ENCODE measurements at places on chromosomes 11 and 22.

GRCh38 chr22:46162285-46162684 lies 12.0 kb downstream of the PPARA start:
- no peak for DNase-seq

DNA sequence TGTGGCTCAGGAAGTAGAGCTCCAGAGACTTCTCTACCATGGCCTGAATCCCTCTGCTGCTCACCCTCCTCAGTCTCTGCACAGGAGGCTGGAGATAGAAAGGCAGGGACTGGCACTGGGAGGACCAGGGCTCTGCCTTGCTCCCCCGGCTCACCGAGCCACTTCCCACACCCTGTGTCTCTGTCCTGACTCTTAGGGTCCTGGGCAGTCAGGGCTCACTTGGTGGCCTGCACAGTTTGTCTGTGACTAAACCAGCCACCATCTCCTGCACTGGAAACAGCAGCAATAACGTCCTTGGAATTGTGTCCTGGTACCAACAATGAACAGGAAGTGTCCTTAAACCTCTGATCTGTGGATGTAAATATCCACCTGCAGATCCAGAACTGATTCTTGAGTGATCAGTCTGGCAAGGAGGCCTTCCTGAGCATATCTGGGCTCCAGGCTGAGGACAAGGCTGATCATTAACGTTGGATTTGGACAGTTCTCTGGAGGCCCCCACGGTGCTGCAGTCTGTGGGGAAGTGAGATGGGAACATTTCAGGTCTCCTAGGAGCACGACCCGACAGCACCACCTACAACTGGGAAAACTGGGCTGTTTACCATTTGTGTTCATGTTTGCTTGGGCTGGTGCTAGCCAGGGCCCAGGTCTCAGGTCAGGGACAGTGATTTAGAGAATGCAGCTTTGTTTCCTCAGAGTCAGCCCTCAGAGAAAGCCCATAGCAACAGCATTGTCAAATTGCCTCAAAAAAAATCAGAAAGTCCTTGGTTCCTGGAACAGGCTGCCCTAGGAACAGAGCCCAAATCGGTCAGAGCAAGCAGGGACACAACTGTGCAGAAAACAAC lies 82.5 kb downstream of the ZNF280B start:
- no peak for DNase-seq

DNA sequence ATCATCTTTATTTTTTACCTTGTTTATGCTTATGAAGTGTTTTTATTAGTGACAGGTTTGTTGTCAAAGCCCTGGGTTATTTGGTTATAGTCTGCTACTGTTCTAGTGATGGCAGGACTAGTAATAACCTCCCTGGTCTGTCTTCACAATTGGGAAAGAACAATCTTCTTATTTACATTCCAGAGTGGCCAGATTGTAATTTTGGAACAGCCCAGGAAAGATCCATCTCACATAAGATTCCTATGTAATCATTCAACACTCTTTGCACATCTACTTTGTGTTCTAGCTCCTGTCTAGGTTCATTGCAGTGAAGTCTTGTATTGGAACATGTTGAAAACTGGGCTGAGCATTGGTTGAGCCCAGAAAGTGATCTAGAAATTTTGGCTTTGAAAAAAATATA lies 63.8 kb downstream of the CYB5R2 start:
- no peak for DNase-seq

GRCh38 chr11:11215058-11215815 lies 137.8 kb downstream of the CSNK2A3 start:
- no peak for DNase-seq

DNA sequence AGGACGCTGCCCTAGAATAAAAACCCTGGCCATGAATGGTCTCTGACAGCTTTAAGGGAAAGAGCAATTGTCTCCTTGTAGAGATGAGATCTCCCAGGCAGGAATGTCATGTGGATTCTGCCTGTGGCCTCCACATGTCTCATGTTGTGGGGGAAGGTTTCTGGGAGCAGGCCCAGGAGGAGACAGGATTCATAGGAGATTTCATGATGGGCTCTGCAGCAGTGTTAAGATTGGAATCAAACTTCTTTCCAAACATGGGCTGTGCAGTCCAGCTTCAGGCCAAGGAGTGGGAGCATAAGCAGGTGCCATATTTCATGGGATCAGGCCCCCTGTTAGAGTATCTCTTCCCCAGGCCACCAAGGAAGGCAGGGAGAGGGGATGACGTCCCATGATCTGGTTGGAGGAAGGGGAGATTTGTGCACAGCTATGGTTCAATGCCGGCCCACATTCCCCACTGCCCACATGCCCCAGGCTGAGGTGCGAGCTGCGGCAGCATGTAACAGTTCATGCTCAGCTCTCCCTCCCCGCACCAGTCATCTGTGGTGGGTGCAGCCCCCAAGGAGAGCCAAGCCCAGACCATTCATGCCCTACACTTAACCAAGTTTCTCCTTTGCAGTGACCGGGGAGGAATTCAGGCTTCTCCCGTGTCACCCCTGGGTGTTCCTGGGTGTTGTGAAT lies 42.5 kb downstream of the LMO1 start:
- no peak for DNase-seq

GRCh38 chr11:60771879-60772525 lies 13.1 kb upstream of the MS4A10 start:
- no peak for DNase-seq

DNA sequence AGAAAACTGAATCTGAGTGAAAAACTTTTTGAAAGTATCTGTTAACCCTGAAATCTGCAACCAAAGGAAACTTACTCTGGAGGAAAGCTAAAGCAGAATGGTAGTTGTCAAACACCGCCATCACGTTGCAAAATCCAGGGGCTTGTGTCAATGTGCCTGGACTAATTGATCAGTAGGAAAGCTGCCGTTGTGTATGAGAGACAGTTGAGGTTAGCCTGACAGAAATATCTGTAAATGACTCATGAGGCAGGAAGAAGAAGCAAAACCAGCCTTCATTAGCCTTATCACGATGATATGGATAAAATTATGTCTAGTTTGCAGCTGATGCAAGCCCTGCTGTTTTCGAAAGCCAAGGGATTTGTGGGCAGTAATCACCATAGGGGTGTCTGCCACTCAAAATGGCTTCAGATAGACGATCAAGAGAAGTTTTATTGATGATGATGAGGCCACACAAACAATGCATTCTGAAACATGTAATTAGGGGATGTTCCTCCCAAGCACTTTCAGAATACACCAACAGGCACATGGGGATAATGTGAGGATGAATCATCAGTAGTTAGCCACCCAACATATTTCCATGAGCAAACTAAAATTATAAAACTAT lies 8.9 kb downstream of the SCGB1A1 start:
- DNase-seq: peak; percentile 23

- DNase-seq: no peak
Observed at GRCh38 chr22:22110548-22111266, 128.1 kb upstream of the TOP3B start.

DNA sequence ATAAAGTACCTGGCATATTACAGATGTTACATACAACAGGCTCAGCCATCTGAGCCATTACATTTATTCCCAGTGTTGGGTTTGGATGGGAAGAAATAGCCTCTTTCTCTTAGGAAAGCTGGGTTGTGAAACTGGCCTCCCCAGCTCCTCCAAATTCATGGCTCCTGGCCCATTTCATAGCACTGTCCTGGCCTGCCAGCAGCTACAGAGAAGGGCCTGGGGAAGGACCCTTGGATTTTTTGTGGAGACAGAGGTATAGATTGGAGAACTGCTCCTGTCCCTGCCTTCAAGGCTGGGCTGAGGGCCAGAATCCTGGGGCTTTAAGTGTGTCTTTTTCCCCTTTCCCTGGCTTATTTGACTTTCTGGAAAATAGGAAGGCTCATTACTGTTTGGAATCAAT lies 18.0 kb downstream of the PKNOX2 start:
- no peak for DNase-seq

Measured in AG04449 (cell line).